ENCODE measurements at places on chromosomes 1 and 21.

- DNase-seq, result no peak
Measured at GRCh38 chr1:87064309-87064708, 149.9 kb downstream of the HS2ST1 start.

GRCh38 chr1:105652109-105652508, 1404.4 kb upstream of the PRMT6 start:
- DNase-seq, result no peak

DNA sequence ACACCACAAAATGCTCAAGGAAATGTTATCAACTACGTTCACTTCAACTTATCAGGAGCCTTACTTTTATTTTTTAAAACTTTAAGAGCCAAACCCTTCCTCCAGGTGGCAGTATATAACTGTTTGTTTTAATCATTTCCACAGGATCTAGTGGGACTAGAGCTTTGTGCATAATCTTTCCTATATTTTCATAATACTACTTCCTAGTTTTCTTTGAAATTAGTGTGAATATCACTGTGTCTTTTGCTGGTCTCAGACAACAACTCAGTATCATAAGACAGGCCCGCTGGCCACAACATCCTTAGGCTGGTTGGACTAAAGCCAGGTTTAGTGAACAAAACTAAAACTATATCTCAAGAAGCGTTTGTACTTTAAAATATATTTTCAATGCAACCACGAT, 145.5 kb downstream of the TIAM1 start:
- peak; percentile 15 for DNase-seq

DNA sequence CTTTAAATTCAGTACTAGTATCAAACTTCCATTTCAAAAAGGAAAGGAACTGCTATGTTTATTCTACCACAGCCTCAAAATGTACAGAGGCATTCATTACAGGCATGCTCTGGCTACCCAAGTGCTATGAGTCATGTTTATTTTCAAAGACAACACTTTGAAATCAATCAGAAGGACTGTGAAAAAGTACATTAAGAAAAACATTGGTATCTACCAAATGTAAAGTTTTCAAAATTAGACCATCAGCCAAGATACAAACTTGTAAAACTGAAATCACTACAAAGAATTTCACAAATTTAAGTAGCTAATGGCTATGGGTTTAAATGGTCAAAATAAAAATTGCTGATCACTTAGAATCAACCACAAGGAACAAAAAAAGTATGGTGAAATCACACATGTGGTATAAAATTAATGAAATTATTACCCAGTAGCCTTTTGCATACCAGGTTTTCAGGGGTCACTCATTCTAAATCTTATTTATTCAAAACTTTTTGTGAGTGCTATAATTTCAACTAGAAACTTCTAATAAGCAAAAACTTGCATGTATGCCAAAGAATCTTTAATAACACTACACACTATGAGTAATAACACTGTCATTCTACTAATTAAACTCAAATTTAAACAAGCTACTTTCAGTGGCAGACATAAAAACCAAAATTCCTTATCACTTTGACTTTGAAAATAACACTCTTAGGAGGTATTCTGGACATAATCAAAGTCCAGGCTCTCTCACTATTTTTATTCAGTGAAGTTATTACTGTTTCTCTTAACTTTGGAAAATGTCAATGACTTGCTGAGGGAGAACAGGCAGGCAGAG, 49.2 kb downstream of the ENAH start:
- DNase-seq, result no peak

DNA sequence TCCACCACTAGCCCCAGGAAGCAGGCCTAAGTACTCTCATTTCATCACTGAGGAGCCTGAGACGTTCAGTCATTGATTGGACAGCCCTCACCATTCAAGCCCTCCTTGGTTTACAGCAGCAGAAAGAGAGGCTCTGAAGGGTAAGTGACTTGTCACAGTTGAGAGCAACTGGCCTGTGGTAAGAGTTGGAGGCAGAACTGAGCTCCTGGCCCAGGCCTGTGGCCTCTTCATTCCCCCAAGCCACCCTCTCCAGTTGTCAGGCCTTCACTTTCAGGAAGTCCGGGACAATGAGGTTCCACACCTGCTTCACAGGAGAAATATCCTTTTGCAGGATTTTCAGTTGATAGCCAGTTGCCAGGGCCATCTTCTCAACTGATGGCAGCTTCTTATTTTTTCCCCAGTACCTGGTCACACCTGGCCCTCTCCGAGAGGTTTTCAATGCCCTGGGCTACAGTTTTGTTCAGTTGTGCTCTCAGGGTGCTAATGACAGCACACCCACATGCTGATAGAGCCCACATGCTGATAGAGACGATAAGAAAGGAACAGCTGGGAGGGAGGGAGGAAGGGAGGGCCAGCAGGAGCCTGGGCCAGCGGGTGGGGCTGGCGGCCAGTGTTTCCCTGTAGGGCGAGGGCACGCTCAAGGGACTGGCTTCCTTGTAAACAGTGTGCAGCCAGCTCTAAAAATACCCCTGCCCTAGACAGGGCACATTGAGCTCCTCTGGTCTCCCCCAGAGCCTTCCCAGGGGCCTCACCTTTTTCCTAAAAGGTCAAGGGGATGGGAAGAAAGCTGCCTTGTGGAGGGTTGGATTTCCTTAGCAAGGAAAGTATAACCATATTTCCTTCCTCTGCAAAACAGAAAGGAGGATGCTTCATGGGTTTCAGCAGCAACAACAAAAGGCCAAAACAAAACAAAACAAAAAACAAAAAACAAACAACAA, 112.7 kb upstream of the JUN start:
- DNase-seq, result peak; percentile 64

- DNase-seq, result no peak
Measured at GRCh38 chr1:204994086-204994862, 48.7 kb upstream of the CNTN2 start.

DNA sequence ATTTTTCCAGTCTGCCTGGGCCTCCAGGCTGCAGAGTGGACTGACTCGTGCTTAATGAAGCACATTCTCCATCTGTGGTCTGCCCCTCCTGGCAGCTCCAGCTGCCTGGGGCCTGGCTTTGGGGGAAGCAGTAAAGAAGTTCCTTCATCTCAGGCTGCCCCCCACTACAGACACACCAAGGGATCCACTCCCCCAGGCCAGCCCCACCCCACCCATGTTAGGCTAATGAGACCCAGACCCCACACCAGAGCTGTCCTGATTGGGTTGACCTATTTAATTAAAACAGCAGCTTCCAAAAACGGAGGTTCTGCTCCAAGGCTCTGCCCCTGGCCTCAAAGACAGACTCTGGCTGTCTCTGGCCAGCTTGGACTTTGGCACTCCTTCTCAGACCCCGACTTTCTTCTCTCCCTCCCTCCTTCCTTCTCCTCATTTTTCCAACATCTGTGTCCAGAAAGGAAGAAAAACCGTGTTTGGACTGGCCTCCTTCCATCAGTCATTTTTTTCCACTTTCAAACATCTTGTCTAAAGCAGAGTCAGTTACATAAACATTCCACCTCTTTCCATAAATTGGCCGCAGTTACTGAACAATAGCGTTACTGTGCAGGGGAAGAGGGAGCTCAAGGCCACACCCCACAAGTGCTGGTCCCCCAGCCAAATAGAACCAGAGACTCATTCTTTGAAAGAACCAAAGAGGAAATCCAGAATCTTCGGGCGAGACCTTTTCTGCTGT, 29.7 kb downstream of the SERTAD4 start:
- no peak for DNase-seq

DNA sequence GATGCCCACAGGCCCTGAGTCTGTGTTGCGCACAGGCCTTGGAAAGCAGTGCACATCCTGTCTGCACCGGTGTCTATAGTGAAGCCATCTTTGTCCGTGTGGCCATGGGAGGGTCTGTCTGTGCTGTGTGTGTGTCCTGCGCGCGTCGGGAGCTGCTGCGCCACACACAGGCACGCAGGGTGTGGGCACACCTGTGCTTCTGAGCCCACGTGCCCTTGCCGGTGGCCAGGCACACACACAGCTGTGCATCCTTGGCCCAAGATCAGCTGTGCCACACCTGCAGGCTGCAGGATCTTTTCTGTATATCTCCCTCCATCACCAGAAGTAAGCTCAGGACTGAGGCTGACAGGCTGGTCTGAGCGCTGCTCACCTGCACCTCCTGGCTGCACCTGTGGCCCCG, 3.2 kb upstream of the SAMD11 start:
- DNase-seq, result peak; percentile 70

- no peak for DNase-seq
Measured at GRCh38 chr1:179187735-179188471, 41.6 kb downstream of the ABL2 start.

- DNase-seq, result no peak
Measured at GRCh38 chr21:25334046-25334730, 273.1 kb downstream of the MRPL39 start.

DNA sequence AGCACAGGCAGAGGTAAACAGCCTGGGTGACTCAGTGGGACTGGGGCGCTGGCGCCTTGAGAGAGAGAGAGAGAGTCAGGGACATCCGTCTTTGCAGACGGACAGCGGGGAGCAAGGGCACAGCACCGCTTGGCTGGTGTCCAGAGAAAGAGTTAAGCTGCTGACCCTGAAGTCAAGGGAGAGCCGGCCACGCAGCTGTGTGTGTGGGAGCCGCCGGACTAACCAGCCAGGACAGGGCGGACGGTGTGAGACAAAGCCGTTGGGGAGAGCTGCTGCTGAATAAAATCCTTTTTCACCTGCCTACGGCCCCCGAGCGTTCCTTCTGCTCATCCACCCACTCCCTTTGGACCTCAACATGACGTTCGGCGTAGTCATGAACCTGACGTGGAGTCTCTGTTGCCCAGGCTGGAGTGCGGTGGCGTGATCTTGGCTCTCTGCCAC, 14.5 kb downstream of the CFAP74 start:
- no peak for DNase-seq

GRCh38 chr1:10835421-10835820, 39.0 kb upstream of the CASZ1 start:
- no peak for DNase-seq

- no peak for DNase-seq
Measured at GRCh38 chr1:228459091-228459993, 27.8 kb upstream of the RNF187 start.

DNA sequence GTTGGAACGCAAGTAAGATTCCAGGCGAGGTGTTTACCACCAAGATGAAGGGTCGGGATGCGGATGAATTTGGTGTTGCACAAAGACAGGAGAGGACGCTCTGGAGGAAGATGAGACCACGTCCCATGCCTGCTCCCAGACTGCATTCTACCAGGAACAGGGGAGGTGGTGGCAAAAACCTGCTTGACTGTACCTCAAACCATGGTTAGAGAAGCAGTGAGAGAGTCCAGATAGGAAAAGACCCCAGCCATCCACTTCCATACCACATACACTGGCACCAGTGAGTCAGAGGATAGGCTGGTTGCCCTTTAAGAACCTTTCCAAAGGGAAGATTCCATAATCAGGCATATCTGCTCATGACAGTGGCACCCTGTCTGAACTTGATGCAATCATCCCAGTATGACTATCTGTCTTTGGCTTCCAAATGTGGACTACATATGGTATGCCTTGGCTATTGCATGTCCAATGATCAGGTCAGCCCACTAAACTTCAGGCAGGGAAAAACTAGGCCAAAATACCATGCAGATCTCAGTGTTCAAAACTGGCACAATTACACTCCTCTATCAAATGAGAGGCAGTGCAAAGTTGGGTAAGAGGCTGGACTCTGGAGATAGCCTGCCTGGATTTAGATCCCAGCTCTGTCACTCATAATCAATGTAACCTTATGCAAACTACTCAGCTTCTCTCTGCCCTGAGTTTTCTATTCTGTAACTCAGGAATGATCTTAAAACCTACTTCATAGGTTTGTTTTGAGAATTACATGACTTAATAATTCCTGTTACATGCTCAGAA, 20.6 kb downstream of the NPR1 start:
- no peak for DNase-seq

- DNase-seq, result no peak
Measured at GRCh38 chr1:224357626-224358124, 996 bp downstream of the CNIH4 start.

GRCh38 chr1:175204330-175204729, 11.8 kb upstream of the KIAA0040 start:
- no peak for DNase-seq

DNA sequence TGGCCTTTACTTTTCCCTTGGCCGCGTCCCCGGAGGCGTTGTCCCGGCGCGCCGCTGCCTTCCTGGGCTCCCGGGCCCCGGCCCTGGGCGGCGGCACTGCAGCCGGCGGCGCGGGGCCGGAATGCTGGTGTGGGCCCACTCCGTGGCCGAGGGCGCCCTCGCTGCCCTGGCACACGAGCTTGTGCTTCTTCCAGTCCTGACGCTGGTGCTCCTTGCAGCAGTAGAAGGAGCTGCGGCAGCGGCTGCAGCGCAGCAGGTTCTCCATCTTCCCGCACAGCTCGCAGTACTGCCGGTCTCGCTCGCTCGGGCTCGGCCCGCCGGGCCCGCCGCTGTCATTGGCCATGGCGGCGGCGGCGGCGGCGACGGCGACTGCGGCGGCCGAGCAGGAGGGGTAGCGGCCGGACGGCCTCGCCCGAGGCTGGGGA, 529 bp downstream of the EGLN1 start:
- DNase-seq, result no peak

DNA sequence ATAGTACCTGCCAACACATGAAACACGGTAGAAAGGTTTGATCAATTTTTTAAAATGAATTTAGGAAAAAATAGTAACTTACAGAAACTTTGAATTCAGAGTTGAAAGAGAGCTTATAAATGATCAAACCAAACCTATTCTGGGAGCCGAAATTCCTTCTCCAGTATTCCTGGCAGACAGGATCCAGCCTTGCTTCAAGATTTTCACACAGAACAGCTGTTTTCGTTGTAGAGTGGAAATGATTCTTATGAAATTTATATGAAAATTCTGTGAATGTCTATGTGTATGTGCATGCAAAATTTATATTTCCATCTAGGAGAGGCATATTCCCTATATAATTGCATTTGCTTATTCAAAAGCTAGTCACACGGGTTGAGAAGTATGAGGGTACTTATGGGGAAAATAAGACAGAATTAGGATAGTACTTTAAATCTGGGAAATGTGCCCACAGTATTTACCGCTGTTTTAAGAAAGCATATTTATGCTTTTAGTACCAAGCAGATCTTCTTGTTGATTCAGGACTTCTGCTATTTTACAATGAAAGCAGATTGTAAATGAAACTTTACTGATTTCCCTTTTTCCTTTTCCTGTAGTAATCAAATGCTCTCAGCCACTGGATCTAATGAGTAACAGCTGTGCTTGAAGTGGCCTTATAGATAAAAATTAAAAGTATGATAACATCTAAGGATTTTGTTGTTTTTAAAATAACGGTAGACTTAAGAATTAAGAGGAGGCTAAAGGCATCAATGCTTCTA, 30.4 kb downstream of the PRRX1 start:
- no peak for DNase-seq

DNA sequence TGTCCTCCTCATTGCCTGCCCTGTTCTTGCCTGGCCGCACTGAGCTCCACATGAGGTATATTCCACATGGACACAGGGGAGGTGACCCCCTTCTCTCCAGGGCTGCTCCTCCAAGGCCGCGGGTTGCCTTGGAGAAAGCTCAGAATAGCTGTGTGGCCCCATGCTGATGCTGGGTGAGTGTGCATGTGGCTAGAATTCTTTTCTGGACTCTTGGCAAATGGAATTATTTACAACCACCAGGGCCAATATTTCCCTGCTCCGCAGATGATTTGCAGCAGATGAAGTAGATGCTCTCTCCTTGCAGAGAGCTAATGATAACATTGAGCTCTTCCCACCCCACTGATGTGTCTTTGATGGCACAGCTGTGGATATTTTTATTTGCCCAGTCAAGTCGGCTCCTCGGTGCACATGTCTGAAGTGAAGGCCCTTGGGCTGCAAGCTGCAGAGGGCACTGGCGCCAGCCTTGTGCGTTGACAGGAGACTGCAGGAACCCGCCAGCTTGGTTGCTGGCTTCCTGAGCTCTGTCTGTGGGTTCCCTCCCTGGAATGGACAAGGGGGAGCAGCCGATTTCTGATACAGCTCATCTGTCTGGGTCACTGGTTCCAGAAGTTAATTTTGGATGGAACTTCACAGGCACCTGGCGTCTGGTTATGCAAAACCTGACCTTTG, 404.7 kb upstream of the VAMP3 start:
- no peak for DNase-seq

All from NCI-H526 treated with DMSO at 0.1 percent for 48 hours (cell line).